HT1080 (cell line): ENCODE measurements at places on chromosomes 2 and 18. TPM values are rescaled to one million over a fixed set of nuclear protein-coding genes. Genes with fewer than 3 reads are reported as not detected.

DNA sequence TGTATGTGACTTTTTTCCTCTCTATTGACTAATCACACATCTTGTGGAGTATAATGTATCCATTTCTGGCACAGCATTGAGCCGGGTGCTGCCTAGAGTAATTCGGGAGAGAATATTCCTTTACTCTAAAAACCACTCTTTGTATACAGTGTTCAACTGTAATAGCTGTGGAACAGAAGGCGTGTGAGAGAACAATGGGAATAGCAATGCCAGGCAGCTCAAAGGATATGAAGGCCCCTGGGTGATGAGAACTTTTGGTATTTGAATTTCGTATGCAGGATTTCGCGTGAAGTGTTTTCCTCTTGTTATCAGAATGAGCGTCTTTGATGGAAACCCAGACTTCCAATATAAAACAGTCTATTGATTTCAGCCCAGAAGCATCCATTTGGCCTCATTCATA, 84.6 kb upstream of the MAP3K20 start:
- no peak for DNase-seq

DNA sequence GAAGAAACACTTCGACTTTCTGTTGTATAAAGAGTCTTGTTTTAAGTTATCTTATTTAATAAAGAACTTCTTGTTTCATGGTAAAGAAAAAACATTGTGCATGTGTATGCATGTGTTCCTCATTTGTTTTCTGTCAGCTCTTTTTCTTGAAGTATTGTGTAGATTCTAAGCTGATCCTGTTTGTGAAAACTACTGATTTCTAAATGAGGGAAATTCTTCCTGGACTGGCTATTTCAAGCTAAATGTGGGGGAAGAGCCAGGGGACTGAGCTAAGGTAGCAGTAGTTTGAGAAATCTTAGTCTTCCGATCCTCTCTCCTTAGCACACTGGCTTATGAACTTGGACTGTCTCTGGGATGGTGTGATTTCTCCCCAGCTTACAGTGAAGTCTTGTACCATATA, 56.4 kb upstream of the RBMS1 start:
- DNase-seq = no peak

The C1QL2 gene
- total RNA-seq = 0.03 TPM in 1 of 2 replicates, not detected in the other

DNA sequence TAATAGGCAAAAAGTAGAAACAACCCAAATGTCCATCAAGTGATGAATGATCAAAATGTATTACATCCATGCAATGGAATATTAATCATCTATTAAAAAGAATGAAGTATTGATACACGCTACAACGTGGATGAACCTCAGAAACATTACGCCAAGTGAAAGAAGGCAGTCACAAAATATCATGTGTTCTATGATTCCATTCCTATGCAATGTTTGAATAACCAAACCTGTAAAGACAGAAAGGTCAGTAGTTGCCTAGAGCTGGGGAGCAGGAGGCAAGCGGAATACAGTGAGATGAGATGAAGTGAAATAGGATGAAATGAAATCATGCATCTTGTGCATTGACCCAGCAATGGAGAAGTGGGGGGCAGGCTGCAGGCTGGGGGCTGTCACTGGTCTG, 17.9 kb upstream of the COL6A3 start:
- DNase-seq = no peak

The UGT1A10 gene
- not detected in 2 replicates for total RNA-seq

DNA sequence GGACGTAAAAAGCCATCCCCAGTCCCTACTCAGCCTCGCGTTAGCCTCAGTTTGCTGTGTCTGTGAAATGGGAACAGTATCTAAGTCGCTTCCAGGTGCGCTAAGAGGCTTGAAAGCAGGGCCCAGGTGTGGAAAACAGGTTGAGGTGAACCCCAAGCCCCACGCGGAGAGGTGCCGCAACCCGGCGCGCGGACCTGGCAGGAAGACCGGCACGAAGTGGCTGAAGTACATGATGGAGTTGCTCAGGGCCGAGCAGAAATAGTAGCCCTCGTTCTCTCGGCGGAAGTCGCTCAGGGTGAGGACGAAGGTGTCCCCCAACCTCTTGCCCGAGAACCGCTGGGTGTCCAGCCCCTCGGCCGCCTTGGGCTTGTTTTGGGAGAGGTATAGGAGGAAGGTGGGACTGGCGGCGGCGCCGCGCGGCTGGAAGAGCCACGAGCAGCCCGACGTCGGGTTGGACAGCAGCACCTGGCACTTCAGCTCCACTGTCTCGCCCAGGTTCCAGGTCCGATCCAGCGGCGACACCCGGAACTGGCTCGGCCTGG, 508 bp downstream of the CD8A start:
- DNase-seq = no peak

DNA sequence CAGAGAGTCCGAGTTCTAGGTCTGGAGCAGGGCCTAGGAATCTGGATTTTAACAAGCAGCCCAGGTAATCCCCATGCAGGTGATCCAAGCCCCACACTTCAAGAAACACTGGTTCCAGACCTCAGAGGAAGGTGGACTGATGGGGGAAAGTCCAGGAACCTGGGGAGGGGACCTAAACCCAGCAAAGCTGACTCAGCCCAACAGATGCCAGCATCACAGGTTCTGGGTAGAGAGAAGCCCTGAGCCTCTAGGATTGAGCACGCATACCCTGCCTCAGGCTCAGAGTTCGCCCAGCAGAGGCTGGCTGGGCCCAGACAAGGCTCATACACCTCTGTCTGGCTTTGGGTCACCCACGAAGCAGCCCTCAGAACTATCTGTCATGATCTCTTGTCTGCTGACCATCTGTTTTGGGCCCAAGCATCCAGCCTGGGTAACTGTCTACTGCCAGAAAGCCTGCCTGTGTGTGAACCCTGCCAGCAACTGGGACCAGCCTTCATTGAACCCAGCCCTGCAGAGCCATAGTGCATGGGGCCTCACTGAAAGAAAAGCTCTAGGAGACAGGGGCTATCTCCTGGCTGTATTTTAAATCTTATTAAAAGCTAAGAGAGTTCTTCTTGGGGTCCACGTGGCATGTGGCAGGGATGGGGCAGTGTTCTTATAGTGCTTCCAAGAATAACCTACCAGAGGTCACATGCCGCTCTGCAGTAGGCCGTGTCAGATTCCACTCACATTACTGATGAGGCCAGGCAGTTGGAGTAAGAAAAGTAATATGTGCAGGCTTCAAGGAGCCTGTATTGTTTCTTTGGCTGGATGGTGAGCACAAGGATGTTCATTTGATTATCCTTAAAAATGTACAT, 7.4 kb downstream of the TMEM127 start:
- DNase-seq = no peak

GRCh38 chr2:63438181-63438580, 150.1 kb downstream of the WDPCP start:
- no peak for DNase-seq

- DNase-seq = no peak
Observed at GRCh38 chr2:203383038-203383437, 54.8 kb downstream of the ABI2 start.

The WNT6 gene
- not detected in 2 replicates for total RNA-seq

The KIF1A gene
- 0.14 TPM in 1 of 2 replicates, not detected in the other for total RNA-seq

The LIPT1 gene
- 6.6 and 7.8 TPM in 2 replicates for total RNA-seq

- DNase-seq = no peak
Observed at GRCh38 chr2:105248316-105249070, 7.0 kb downstream of the GPR45 start.

- DNase-seq = no peak
Observed at GRCh38 chr2:21194858-21195271, 71.1 kb downstream of the TDRD15 start.

GRCh38 chr2:218897394-218898108, 16.9 kb downstream of the WNT10A start:
- DNase-seq = no peak

The MC2R gene
- total RNA-seq = not detected in 2 replicates

DNA sequence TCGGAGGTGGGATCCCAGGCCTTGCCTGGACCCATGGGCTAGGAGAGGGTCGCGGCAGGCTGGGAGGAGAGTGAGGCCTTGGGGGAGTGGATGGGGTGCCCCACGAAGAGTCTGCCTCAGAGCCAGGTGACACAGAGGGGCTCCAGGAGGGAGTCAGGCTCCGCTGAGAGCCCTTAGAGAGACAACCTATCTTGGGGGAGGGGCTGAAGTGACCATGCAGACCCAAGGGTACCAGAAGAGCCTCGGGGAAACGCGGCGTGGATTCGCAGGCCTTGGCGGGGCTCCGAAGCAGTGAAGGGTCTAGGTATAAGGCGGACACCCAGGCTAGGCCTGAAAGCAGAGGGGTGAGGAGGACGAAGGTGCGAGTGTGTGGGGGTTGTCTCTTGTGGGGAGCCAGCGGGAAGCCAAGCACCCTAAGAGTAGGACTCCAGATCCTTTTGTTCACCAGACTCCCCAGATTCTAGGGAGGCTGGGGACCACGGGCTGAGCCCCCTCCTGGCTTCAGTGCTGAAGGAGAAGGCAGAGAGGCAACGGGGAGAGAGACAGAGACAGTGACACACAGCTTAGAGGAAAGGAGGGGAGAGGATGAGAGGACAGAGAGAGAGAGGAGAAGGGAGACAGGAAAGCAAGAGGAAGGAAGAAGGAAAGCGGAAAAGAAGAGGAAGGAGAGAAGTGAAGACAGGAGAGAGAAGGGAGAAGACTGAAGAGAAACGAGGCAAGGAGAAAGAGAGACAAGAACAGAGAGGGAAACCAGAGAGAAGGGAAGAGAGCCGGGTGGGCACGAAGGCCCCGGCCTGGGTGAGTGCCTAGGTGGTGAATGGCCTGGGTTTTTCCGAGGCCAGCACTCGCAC, 1.1 kb upstream of the HOXD11 start:
- no peak for DNase-seq

- no peak for DNase-seq
Observed at GRCh38 chr2:41703123-41703522, 344.7 kb upstream of the PKDCC start.

GRCh38 chr18:49359732-49360444, 100.6 kb downstream of the DYM start:
- peak; percentile 10 for DNase-seq

GRCh38 chr18:54825601-54826344, 2.5 kb upstream of the RAB27B start:
- DNase-seq = no peak

The CFC1 gene
- total RNA-seq = not detected in 2 replicates

The PAX3 gene
- not detected in 2 replicates for total RNA-seq

DNA sequence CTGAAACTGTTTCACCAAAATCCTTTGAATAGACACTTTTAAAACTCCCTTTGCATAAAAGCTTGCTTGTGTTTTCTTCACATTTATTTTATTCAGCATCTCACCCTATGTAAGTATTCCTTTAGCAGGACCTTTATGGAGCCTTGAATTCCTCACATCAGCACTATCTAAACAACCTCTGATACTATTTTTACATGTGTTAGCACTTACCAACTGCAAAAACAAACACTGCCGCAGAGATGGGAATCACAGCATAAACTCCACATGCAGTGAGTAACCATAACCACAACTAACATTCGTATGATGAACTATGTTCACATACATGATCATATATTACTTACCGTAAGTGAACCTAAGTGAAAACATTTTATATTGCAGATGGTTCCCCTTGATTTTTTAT, 15.4 kb downstream of the FBXO15 start:
- no peak for DNase-seq

GRCh38 chr2:78397198-78397597, 628.3 kb upstream of the REG3G start:
- no peak for DNase-seq

The LANCL1 gene
- 29.7 and 38.3 TPM in 2 replicates for total RNA-seq
